ENCODE measurements at places on chromosomes 1 and 21.
A peak's percentile ranks its signal among the peaks of the same experiment; 100 is the strongest.

- DNase-seq, result peak; percentile 14
Observed at GRCh38 chr1:159009704-159010361, at the start of gene IFI16. Gene IFI16 (plus strand): TSS chr1:159009907. CDS start chr1:159014681, 4,774 bp downstream.

- no peak for DNase-seq
Observed at GRCh38 chr1:93980320-93981273, 71.4 kb upstream of the GCLM start.

DNA sequence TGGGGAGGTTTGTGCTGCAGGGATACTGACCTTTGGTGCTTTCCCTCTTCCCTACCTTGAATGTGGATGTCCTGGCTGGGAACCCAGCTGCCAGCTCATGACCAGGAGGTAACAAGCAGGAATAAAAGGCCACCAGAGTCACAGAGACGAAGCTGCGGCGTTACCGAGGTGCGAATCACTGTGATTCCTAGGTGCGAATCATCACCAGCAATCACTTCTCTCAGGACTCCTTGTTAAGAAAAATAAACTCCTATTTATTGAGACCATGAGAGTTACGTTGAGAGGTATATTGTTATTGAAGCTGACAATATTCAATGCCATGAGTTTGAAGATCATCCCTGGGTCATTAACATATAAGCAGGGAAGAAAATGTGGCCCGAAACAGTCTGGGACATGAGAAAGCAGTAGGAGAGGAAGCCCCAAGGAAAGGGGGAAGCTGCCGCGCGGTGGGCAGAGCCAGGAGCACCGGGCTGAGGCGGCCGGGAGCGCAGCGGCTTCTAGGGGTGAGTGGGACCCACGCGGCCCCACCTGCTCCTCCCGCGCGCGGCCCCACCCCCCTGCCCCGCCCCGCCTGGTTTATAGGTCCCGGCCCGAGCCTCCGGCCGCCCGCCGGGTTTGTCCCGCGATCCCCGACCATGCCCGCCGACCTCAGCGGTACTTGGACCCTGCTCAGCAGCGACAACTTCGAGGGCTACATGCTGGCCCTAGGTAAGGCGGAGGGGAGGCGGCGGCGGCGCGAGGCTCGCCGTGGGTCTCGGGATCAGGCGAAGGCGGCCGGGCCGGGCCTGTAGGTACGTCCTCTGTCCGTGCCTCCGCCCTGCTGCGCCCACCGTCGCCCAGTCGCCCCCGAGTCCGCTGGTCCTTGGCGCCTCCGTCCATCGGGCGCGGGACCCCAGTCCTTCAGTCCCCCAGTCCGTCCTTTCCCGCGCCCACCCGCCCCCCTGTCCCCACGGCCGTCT lies at the start of gene RBP7:
Gene RBP7, plus strand, starts transcription at position 605 of the 959 bp plus-strand sequence. Its CDS starts 31 bp downstream, at position 636.
- no peak for DNase-seq

DNA sequence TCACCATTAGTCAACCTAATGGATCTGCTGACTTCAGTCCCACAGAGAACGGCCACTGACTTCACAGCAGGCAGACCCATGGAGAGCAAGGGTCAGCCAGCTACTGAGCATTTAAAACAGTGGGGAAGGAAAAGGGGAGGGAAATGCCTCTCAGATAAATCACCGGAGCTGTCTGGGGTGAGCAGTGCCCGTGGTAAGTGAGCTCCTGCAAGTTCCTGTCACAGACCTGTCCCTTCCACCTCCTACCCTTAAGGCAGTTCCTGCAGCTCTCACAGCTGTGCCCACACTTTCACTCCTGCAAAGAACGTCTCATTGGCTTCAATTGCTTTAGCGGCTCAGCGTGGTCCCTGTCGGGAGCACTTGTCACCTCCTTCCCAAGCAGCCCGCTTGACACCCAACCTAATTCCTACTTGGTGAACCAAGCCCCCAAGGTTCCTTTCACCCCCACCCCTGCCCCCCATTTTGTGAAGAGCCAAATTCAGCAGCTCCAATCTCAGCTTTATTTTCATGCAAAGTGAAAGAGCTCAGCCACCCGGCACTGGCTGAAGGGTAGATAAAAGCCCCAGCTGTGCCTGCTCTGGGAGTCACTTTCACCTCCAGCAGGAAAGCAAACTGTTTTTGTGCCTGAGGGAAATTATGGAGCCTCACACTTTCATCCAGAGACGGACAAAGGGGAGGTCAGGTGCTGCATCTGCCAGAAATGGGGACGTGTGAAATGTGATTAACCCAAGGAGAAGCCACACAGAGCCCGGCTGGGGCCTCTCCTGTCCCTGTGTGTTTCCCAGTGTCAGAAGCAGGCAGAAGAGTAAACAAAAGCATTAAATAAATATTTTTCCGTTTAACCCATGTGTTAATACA lies 306.2 kb downstream of the TTLL7 start:
- no peak for DNase-seq

GRCh38 chr1:43065616-43066399 lies 106.3 kb downstream of the EBNA1BP2 start:
- DNase-seq, result no peak

DNA sequence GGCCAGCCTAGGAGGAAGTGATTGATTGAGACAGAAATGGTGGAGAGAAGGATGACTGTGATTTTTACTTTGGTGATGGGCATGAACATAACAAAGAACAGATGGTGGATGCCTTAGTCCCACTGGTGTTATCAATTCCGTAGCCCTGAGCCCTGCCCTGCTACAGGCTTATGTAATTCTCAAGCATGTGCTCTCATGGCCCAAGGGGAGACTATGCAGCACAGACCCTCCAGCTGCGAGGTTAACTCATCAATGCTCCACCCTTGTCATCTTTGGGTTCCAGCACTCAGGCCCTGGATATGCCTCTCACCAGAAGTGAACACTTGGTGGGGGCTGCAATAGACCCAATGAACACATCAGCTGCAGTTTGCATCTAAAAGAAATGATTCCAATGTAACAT lies 62.7 kb upstream of the LRRC8D start:
- no peak for DNase-seq

DNA sequence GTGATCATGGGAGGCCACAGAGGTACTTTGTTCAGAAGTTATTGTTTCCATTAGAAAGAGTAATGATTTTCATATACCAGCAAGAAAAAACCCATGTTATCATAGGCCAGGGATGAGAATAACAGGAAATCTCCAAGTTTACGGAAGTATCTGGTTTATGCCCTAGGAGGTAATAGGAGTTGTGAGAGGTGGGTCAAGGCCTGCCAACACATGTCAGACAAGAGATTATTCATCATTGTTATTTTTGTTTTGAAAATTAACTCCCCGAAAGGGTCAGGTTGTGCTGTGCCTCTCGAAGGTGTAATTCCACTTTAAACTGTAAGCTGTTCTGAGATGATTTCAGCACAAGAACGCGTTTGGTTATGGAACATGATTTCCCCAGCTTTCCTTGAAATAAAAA lies 218.4 kb downstream of the CAMTA1 start:
- no peak for DNase-seq

DNA sequence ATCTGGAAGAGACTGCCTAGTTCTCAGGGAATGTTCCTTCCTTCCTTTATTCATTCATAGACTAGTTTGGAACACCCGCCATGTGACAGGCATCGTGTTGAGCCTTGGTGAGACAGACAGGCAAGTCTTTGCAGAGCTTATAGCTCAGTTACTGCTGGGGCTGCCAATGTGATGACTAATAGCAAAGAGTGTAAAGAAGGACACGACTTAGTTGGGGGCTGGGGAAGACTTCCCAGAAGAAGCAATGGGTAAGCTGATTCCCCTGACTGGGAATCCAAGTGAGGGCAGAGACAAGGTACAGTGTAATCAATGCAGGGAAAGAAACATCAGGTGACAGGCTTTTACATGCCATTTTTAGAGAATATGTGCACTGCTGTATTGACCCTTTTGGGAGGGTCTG lies 51.2 kb downstream of the TENT5C start:
- no peak for DNase-seq

GRCh38 chr1:244218220-244218619 lies 167.1 kb downstream of the ZBTB18 start:
- DNase-seq, result no peak
